ENCODE measurements at places on chromosomes 5 and 9. TPM values are rescaled to one million over a fixed set of nuclear protein-coding genes. Genes with fewer than 3 reads are reported as not detected.

DDX4 gene
- not detected for total RNA-seq

CHSY3 gene
- total RNA-seq: not detected

PAEP gene
- total RNA-seq: not detected

PCDHB14 gene
- total RNA-seq: not detected

LNPEP gene
- 109 TPM for total RNA-seq

SPINK4 gene
- not detected for total RNA-seq

ZNG1F gene
- total RNA-seq: 11.8 TPM

GRCh38 chr9:127923771-127924170 is 6.8 kb downstream of the PIP5KL1 start:
- H3K27me3 ChIP-seq: no peaks in the 10 kb centered on the region
- no peak for DNase-seq
- no peak overlapping the region for H3K4me3 ChIP-seq
- no peak overlapping the region for H3K27ac ChIP-seq
- H3K36me3 ChIP-seq: no peaks in the 10 kb centered on the region

DNA sequence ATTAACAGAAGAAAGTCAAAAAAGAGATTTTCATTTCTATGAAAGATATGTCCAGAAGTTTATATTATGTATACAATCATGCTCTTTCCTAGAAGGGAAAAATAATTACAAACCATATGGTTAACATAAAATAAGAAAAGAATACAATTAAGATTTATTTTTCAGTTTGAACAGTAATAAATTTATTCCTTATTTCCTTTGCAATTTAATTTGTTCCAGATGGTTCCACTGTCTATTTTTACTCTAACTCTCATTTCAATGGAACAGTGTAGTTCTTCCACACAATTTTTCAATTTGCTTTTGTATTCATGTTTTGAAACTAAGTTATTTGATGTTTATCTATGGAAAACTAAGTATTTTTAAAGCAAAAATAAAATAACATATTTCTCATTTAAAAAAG is 1026.3 kb downstream of the TAF11L14 start:
- H3K27me3 ChIP-seq: no peaks in the 10 kb centered on the region
- H3K4me1 ChIP-seq: no peaks in the 10 kb centered on the region

DNA sequence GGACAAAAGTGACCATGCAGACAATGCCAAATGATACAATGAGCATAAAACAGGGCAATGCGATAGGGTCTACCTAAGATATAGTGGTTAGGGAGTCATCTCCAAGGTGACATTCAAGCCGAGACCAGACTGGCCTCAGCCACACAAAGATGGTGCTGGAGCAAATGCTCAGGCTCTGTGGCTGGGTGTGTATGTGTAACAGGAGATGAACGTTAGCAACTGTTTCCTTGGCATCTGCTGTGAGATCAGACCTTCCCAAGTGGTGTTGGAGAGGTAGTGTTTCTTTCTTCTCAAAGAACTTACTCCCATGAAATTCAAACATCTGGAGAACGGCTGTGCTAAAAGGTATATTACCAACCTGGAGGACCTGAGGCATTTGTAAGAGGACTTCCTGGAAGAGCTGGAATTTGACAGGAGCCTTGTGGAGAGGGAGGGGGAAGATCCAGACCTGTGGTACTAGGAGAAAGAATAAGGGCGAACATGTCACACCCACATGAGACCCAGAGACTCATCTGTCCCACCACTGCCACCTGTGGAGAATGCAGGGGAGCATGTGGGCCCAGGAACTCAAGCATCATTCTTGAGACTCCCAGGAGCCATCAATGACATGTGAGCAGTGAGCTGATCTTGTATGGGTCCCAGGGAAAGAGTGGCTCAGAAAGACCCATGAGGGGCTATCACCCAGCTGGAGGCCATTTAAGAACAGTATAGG is 21.4 kb upstream of the ANXA6 start:
- H3K4me1 ChIP-seq: no peaks in the 10 kb centered on the region
- no peaks in the 10 kb centered on the region for H3K27me3 ChIP-seq
- H3K27ac ChIP-seq: no peak overlapping the region
- H3K4me3 ChIP-seq: no peak overlapping the region
- no peak for DNase-seq
- H3K36me3 ChIP-seq: peaks cover 12% of the 10 kb centered on the region

- H3K36me3 ChIP-seq: no peaks in the 10 kb centered on the region
- H3K27me3 ChIP-seq: no peaks in the 10 kb centered on the region
- no peak overlapping the region for H3K27ac ChIP-seq
These were observed 26.7 kb upstream of the AOPEP start for GRCh38 chr9:94699715-94700373.

- H3K27me3 ChIP-seq: no peaks in the 10 kb centered on the region
- H3K4me3 ChIP-seq: no peak overlapping the region
- peaks cover 28% of the 10 kb centered on the region for H3K4me1 ChIP-seq
- no peaks in the 10 kb centered on the region for H3K36me3 ChIP-seq
These were observed 4.5 kb downstream of the PURA start for GRCh38 chr5:140118302-140118936.

DNA sequence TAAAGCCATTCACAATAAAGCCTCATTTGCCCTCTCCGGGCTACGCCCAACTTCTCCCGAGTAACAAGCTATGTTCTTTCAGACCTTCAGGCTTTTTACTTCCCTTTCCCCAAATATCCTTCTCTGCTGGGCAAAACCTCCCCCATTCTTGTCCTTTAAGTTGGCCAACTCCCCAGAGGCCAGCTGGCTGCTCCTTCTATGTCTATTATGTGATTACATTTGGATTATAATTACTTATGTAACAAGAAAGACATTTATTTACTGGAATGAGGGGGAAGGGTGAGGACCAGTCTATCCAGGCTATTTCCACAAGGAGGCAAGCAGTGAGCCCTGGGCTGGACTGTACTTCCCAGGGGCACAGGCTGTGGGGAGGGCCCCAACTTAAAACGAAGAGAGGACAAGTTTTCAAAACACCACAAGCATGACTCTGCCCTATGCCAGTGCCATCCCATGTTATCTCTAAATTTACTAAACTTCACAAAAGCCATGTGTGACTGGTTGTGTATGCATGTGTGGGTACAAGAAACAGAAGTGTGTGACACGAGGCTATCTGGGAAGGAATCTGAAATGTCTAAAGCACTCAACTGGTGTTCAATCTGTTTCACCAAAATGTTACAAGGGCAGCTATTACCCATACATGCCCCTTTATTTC is 84.5 kb downstream of the GNAQ start:
- no peaks in the 10 kb centered on the region for H3K36me3 ChIP-seq
- DNase-seq: no peak
- H3K4me3 ChIP-seq: no peak overlapping the region
- no peaks in the 10 kb centered on the region for H3K27me3 ChIP-seq
- H3K27ac ChIP-seq: no peak overlapping the region

DNA sequence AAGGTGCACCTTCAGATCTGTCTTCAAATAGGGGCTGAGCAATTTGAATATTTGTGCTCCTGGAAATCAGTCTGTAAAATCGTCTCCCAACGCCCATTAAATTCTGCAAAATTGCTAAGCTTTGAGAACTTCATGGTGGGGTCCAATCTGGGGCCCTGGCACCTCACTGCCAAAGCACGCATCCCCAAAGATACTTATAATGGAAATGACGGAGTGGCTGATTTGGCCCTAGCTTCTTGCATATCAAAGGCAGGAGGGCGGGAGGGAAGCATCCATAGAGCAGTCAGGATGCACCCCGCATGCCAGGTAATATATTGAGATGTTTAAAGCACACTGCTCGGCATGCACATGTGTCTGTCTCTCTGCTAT is 422.3 kb downstream of the EBF1 start:
- no peak for DNase-seq
- no peaks in the 10 kb centered on the region for H3K4me1 ChIP-seq
- H3K27me3 ChIP-seq: no peaks in the 10 kb centered on the region
- no peak overlapping the region for H3K4me3 ChIP-seq
- no peaks in the 10 kb centered on the region for H3K36me3 ChIP-seq

DNA sequence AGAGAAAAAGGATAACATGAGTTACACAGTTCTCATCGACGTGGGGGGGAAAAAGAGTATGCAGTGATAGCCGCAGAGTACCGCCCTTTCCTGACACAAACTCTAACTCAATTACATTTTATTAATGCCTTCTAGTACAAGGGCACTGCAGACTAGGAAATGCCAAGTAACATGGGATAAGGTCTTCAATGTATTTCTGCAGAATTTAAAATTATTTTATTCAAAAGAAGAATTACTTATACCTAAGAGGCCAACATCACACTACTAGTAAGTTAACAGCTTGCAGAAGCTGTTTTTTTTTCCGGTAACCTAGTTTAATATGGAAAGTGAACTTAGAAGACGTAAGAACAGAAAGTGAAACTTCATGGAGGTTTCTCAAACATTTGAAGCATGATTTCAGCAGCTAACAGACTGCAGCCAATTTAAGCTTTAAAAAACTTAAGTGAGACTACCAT is 3.9 kb downstream of the SETX start:
- peaks cover 41% of the 10 kb centered on the region for H3K4me1 ChIP-seq
- peak overlapping the region; percentile 94 for H3K27ac ChIP-seq
- H3K27me3 ChIP-seq: no peaks in the 10 kb centered on the region
- DNase-seq: no peak
- peak overlapping the region; percentile 30 for H3K4me3 ChIP-seq

GRCh38 chr5:178403956-178404600 is 171.5 kb upstream of the PHYKPL start:
- no peaks in the 10 kb centered on the region for H3K27me3 ChIP-seq
- H3K4me3 ChIP-seq: no peak overlapping the region
- no peaks in the 10 kb centered on the region for H3K4me1 ChIP-seq
- no peak overlapping the region for H3K27ac ChIP-seq
- H3K36me3 ChIP-seq: no peaks in the 10 kb centered on the region
- DNase-seq: no peak

- no peaks in the 10 kb centered on the region for H3K27me3 ChIP-seq
- no peak overlapping the region for H3K27ac ChIP-seq
- H3K36me3 ChIP-seq: no peaks in the 10 kb centered on the region
- no peak overlapping the region for H3K4me3 ChIP-seq
- no peaks in the 10 kb centered on the region for H3K4me1 ChIP-seq
These were observed 78.7 kb downstream of the RAD23B start for GRCh38 chr9:107361816-107362215.

DNA sequence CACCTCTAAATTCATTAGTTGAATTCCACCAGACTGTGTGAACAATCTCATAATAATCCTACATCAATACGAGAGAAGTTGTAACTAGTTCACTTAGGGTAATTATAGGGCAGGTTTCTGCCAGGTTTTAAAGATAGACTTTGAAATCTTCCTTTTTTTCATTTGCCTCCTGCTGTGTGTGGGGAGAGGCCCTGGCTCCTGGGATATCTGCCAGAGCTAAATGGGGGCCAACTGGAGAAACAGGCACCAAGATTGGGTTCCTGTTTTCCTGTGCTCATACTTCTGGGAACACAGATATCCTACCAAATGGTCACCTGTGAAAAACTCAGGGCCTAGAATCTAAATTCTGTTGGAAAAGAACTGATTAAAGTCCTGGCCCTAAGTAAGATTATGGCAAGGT is 42.3 kb downstream of the SH3RF2 start:
- no peak for DNase-seq
- H3K36me3 ChIP-seq: no peaks in the 10 kb centered on the region
- H3K4me3 ChIP-seq: no peak overlapping the region
- no peaks in the 10 kb centered on the region for H3K4me1 ChIP-seq

DNA sequence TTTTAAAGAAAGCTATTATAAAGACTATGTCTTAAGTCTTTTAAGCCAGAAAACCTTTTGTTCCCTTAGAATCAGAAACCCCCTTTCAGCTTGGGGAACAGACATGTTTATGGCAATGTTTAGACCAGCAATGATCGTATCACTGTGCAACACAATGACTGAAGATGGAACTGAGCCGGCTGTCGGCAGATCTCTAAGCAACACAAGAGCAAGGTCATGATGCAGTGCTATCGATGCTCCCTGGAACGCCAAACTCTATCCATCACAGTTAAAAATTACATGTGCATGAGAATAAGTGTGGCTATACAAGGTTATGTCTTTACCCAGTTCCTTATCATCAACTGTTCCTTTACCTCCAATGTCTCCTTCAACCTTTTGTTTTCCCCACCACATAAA is 1.8 kb upstream of the RNF44 start:
- no peak overlapping the region for H3K4me3 ChIP-seq
- peaks cover 20% of the 10 kb centered on the region for H3K36me3 ChIP-seq
- peak overlapping the region; percentile 96 for H3K27ac ChIP-seq
- H3K4me1 ChIP-seq: peaks cover 53% of the 10 kb centered on the region

- H3K4me3 ChIP-seq: no peak overlapping the region
- no peaks in the 10 kb centered on the region for H3K36me3 ChIP-seq
- no peaks in the 10 kb centered on the region for H3K27me3 ChIP-seq
These were observed 82.7 kb downstream of the RFK start for GRCh38 chr9:76311537-76311936.

- H3K4me1 ChIP-seq: no peaks in the 10 kb centered on the region
- H3K27me3 ChIP-seq: no peaks in the 10 kb centered on the region
- no peak for DNase-seq
- H3K4me3 ChIP-seq: no peak overlapping the region
- no peaks in the 10 kb centered on the region for H3K36me3 ChIP-seq
These were observed 7.2 kb downstream of the PLK2 start for GRCh38 chr5:58452566-58453258.

- no peaks in the 10 kb centered on the region for H3K27me3 ChIP-seq
- DNase-seq: no peak
- no peak overlapping the region for H3K27ac ChIP-seq
- H3K4me3 ChIP-seq: no peak overlapping the region
These were observed 47.3 kb upstream of the TRMT10B start for GRCh38 chr9:37706290-37706689.

DNA sequence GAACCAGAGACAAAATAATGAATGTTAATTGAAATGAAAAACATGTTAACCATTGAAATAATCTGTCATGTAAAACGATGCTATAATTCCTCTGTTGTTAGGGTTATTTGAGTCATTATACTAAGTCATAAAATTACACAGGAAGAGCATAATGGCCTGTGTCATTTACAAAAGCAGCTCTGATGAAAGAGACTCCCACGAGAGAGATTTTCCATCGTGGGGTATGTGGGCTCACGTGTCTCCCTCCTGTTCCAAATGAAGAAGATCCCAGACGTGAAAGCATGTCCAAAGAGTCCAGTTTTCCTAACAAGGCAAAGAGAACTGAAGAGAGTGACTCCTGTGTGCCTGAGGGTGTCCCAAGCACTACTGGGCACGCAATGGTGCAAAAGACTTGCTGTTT is 379.8 kb downstream of the SPOCK1 start:
- no peaks in the 10 kb centered on the region for H3K36me3 ChIP-seq
- no peaks in the 10 kb centered on the region for H3K27me3 ChIP-seq
- H3K4me1 ChIP-seq: no peaks in the 10 kb centered on the region
- H3K27ac ChIP-seq: no peak overlapping the region

GRCh38 chr5:132771503-132771998 is 5.5 kb downstream of the SEPTIN8 start:
- H3K4me1 ChIP-seq: peaks cover 7% of the 10 kb centered on the region

- peaks cover 23% of the 10 kb centered on the region for H3K36me3 ChIP-seq
- H3K4me1 ChIP-seq: peaks cover 12% of the 10 kb centered on the region
- no peaks in the 10 kb centered on the region for H3K27me3 ChIP-seq
- no peak for DNase-seq
- H3K27ac ChIP-seq: no peak overlapping the region
These were observed 5.7 kb downstream of the GFM2 start for GRCh38 chr5:74761241-74761640.

DNA sequence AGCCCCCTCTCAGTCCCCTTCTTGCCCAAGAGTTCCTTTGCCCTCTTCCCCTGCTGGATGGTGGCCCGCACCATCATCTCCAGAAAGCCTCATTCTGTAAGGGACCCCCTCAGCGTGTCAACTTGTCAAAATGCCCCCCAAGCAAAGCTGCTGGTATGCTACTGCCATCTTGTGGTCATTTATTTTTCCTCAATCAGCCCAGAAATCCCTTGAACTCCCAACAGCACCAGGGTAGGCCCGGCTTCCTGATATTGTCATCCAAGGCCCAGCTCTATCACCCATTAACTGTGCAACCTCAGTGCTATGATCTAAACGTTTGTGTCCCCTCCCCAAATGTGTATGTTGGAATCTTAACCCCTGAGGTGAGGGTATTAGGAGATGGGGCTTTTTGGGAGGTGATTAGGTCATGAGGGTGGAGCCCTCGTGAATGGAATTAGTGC is 53.2 kb upstream of the FBXW11 start:
- DNase-seq: no peak
- H3K27ac ChIP-seq: no peak overlapping the region
- peaks cover 52% of the 10 kb centered on the region for H3K36me3 ChIP-seq

Data from naive thymus-derived CD4-positive, alpha-beta T cell (primary cell).